ENCODE measurements at places on chromosomes 11 and 22.

- no peak for DNase-seq
Observed at GRCh38 chr22:24401931-24402367, 25.4 kb upstream of the ADORA2A start.

GRCh38 chr11:68988491-68988890, 7.7 kb upstream of the MRGPRD start:
- DNase-seq = no peak

DNA sequence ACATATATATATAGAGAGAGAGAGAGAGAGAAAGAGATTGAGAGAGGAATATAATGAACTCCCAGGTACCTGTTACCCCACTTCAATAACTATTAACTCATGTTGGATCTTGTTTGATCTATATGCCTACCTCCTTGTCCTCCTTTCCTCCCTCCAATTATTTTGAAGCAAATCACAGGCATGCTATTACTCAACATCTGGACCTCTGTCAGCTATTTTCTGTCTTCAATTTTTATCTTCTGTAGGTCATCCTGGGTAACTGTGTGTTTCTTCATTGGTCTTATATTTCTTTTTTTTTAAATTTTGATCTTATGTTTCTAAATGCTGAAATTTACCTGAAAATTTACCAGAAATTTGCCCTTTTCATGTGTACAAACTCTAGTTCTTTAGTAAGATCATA, 24.8 kb downstream of the UVRAG start:
- no peak for DNase-seq

- DNase-seq = peak; percentile 7
Observed at GRCh38 chr11:110712659-110713448, 617 bp upstream of the ARHGAP20 start.

DNA sequence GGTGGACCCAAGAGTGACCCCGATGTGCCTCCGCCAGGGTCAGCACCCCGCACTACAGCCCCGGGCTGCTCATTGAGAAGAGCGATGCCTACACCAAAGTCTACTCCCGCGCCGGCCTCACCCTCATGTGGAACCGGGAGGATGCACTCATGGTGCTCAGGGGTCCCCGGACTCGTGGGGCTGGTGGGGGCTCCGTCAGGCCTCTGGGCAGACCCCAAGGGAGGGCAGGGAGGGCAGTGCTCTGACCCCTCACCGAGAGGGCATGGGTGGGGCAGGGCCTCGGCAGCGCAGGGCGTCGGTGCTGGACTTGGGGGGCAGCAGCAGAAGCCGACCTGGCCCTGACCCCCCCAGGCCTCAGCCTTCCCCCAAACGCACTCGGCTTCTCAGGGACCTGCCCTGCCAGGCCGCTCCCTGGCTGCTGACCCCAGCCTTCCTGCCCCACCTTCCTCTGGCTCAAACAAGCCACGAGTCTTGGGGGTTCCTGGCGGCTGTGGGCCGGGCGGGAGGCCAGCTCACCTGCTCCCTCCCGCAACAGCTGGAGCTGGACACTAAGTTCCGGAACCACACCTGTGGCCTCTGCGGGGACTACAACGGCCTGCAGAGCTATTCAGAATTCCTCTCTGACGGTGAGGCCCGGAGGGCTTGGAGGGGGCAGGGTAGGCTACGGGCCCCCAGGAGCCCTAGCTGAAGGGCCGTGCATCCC, 2.9 kb downstream of the MUC2 start:
- DNase-seq = no peak

GRCh38 chr22:26770624-26771023, 113.2 kb downstream of the MIAT start:
- no peak for DNase-seq

DNA sequence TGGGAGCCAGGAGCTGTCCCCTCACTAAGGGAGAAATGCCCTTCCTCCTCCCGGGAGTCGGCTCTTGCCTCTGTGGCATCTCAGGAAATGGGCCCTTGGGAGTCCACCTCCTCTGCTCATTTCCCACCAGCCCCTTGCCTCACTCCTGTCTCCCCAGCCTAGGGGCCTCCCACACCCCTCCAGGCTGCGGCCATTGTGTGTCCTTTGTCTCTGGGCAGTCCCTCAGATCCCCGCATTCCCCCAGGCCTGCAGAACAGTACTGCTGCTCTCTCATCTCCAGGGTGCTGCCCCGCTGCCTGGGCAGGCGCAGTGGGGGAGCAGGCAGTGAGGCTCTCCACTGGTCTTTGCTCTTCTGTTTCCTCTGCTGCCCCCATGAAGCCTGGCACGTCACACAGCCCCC, 25.0 kb downstream of the ADA2 start:
- DNase-seq = no peak
